ENCODE measurements at places on chromosomes 2 and 18. TPM values are rescaled to one million over a fixed set of nuclear protein-coding genes. Genes with fewer than 3 reads are reported as not detected.

The PAIP2B gene
- total RNA-seq, result 23.9 TPM

DNA sequence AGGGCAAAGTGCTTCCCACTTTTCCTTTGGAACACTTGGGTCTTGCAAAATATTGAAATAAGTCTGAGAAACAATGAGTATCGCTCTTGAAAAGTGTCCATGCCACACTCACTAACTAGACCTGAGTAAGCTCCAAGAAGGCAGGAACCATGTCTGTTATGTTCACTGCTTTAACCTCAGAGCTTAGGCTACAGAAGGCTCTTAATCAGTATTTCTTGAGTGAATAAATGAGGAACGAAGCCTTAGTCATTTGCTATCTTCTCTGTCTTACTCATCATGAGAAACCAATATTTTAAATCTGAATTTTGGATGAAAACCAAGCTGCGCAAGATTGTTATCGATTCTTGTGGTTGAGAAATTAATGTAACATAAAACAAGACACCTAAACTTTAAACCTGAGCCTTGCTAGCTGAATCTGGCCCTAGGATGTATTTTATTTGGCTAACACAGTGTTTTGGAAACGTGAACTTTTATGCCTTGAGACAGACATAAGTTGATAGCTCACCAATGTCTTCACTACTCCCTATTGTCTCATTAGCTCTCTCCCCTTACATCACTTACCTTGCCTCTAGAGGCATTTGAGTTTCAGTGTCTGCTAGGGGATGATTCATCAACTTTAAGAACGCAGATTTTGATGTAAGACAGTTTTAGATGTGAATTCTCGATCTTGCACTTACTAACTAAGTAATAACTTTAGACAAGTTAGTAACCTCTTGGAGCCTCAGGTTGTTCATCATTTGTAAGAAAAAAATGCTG, 392.8 kb upstream of the MEIS1 start:
- no peak for DNase-seq

- DNase-seq, result no peak
These were observed 12.4 kb downstream of the IGFBP2 start for GRCh38 chr2:216645636-216645950.

GRCh38 chr2:239569401-239570090, 168.7 kb upstream of the HDAC4 start:
- no peak for DNase-seq

- DNase-seq, result no peak
These were observed 15.2 kb downstream of the NFATC1 start for GRCh38 chr18:79410731-79411613.

- no peak for DNase-seq
These were observed 39.6 kb downstream of the INHBB start for GRCh38 chr2:120385355-120386127.

DNA sequence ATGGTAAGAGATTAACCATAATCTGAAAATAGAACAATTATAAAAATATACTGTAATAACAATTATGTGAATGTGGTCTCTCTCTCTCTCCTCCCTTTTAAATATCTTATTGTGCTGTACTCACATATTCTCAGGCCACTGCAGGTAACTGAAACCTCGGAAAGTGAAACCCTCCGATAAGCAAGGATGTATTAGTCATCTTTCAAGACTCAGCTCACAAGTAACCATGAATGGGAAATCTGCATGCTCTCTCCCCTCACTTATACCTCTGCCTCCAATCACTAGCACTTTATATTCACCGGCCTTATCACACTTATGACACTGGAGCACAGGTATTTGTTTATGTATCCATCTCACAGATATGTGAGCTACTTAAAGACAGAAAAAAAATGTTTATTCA, 139.7 kb downstream of the LRP2 start:
- no peak for DNase-seq

GRCh38 chr2:216081487-216082116, at the start of the genes PECR and TMEM169:
PECR (minus strand) TSS chr2:216081809; CDS start chr2:216081741, 68 bp downstream.
TMEM169 (plus strand) TSS chr2:216081919; CDS start chr2:216095964, 14,045 bp downstream.
- DNase-seq, result peak; percentile 68

DNA sequence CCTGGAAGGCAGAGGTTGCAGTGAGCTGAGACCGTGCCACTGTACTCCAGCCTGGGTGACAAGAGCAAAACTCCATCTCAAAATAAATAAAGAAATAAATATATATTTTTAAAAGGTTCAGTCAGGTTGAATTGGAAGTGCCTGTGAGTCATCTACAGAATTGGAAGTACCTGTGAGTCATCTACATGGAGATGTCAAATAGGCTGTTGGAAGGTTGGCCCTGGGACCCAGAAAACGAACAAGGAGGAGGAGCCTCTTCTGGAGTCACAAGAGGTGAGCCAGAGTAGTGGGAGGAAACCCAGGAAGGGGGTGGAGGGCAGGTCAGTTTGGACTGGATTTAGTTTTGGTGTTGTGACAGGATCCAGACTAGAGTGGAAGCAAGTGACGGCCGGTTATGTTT, 15.2 kb upstream of the SCYGR1 start:
- no peak for DNase-seq

- no peak for DNase-seq
These were observed 101.5 kb downstream of the VAPA start for GRCh38 chr18:10015288-10015701.

GRCh38 chr2:112584891-112585250, 462 bp downstream of the CHCHD5 start:
- DNase-seq, result no peak

- no peak for DNase-seq
These were observed 572 bp downstream of the INPP4A start for GRCh38 chr2:98445177-98445682.

GRCh38 chr2:239596253-239596652, 195.4 kb upstream of the HDAC4 start:
- DNase-seq, result peak; percentile 2

DNA sequence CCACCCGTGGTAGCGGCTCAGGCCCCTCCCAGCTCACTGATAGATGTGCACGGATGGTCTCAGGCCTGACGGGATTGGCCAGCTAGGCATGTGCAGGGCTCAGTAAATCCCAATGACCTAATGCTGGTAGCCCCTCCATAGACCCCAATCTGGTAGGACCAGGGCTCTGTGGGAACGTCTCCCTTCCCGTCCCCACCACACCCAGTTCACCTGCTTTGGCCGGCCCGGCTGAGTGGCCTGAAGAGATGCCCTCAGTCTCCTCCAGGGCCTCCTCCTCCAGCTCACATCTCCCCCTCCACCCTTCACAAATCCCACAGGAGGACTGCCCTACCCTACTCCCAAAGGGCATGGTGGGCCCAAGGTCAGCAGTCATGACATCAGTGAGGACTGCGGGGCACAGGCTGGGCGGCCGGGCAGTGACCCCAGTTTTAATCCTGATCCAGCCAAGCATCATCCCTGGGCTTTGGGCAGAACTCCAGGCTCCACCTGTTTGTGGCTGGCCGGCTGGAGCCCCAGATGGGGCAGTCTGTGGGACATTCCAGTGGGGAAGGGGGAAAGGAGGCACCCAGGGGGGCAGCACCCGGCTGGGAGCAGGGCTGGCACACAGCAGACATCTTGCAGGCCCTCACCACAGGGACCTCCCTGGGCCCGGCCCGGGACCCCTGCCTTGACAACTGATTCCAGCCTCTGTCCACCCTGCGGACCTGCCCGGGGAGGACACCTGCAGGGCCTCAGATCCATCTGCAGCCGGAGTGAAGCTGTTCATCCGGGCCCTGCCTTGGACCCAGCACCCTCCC, 2.3 kb downstream of the KIF1A start:
- no peak for DNase-seq

DNA sequence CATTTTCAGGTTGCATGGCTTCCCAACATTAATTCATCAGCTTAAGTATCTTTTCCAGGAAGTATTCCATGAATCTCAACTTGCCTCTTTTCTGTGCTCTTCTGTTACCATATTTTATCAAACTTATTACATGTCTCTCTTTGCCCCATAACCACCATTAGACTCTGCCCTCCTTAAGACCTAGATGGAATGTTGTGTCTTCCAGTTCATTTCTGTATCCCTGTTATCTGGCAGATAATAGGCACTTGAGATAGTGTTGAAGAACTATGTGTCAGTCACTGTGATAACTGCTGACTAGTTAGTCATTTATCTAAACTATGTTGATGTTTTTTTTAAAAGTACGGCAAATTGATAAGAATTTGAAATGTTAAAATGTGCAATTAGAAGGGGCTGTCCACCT, 41.8 kb downstream of the GLS start:
- DNase-seq, result no peak

GRCh38 chr2:203744091-203744490, 37.7 kb downstream of the CD28 start:
- DNase-seq, result no peak
